Left renal pelvis (tissue), 4 donors: ENCODE measurements at places on chromosomes 5 and 9.

GRCh38 chr5:145245354-145245753 is 589.8 kb downstream of the PRELID2 start:
- no peak for DNase-seq

DNA sequence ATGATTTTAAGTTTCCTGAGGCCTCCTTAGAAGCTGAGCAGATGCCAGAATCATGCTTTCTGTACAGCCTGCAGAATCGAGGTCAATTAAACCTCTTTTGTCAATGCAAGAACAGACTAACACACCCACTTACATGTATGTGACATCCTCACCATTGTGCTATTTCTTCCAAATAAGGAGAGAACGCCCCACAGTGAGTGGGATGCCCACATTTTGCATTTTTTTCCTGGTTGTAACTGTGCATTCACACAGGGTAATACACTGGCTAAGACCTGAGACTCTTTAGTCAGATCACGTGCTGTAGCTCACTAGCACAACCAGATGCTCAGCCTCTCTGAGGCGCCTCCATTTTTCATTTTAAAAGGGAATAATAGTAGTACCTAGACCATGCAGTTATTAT is 4.4 kb upstream of the CEMIP2 start:
- no peak for DNase-seq

DNA sequence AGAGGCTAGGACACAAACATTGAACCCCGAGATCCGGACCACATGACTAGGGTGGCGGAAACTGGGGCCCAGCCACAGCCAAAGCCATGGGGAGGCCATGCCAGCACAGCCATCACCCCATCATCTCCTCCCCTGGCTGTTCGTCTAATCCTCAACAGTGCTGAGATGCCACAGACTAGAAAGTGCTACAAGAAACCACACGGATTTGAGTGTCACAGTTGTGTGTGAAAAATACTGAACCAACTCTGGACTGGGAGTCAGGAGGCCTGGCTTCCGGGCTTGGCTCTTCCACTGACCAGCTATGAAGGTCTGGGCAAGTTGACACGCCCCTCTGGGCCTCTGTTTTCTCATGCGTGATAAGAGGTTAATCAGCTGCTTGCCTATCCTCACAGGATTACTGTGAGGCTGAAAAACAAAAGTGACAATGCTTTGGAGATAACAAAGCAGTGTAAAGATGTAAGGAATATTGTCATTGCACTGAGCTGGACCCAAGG is 38.8 kb upstream of the SHB start:
- no peak for DNase-seq

DNA sequence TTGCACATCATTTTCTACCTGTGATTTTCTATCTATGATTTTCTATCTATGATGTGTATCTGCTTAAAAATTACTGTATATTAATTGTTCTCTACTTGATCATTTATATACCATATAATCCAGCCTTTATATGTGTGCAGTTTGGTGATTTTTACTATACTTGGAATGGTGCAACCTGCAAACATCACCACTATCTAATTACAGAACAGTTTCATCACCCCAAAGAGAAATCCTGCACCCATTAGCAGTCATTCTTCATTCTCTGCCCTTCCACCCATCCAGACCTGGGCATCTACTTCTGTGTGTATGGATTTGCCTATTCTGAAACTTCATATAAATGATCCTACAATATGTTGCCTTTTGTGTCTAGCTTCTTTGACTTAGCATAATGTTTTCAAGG is 51.3 kb downstream of the CARTPT start:
- DNase-seq, result no peak
